T-cell (primary cell): ENCODE measurements at places on chromosomes 7 and 10. TPM values are rescaled to one million over a fixed set of nuclear protein-coding genes. Genes with fewer than 3 reads are reported as not detected.
A peak's percentile ranks its signal among the peaks of the same experiment; 100 is the strongest.

GRCh38 chr10:129104266-129105045 is 362.6 kb upstream of the MGMT start:
- H3K4me1 ChIP-seq: peaks cover 5% of the 10 kb centered on the region
- DNase-seq: no peak
- H3K27me3 ChIP-seq: no peaks in the 10 kb centered on the region
- H3K36me3 ChIP-seq: no peaks in the 10 kb centered on the region
- H3K27ac ChIP-seq: no peak overlapping the region

GRCh38 chr10:15369256-15370211 is 1.6 kb downstream of the FAM171A1 start:
- H3K4me3 ChIP-seq: peak overlapping the region; percentile 51
- no peaks in the 10 kb centered on the region for H3K36me3 ChIP-seq
- H3K27me3 ChIP-seq: peaks cover 14% of the 10 kb centered on the region
- H3K4me1 ChIP-seq: no peaks in the 10 kb centered on the region
- H3K27ac ChIP-seq: no peak overlapping the region

GRCh38 chr10:132876131-132876860 is 66.1 kb downstream of the CFAP46 start:
- H3K4me1 ChIP-seq: no peaks in the 10 kb centered on the region
- no peak overlapping the region for H3K27ac ChIP-seq
- DNase-seq: no peak
- no peak overlapping the region for H3K4me3 ChIP-seq
- H3K27me3 ChIP-seq: peaks cover 50% of the 10 kb centered on the region

- peaks cover 16% of the 10 kb centered on the region for H3K27me3 ChIP-seq
- no peaks in the 10 kb centered on the region for H3K36me3 ChIP-seq
- H3K4me1 ChIP-seq: no peaks in the 10 kb centered on the region
- DNase-seq: no peak
These were observed 761 bp downstream of the PTF1A start for GRCh38 chr10:23192712-23193434.

DNA sequence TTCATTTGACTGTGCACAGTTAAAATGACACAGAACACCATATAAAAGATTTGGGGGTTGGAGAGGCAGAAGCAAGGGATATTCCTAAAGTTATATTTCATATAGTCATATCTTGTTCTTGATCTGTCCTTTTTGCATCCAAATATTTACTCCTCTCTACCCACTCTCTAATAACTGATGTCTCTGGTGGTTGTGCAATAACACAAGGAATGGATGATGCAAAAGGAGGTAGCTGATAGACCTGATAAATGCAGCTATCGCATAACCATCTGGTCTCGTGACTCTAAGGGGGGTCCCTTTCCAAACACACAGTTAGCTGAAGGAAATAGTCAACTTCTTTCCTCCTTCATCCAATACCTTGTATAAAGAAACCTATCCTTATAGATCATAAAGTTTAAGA is 123.1 kb downstream of the POLR1F start:
- H3K4me3 ChIP-seq: no peak overlapping the region
- H3K4me1 ChIP-seq: no peaks in the 10 kb centered on the region

DNA sequence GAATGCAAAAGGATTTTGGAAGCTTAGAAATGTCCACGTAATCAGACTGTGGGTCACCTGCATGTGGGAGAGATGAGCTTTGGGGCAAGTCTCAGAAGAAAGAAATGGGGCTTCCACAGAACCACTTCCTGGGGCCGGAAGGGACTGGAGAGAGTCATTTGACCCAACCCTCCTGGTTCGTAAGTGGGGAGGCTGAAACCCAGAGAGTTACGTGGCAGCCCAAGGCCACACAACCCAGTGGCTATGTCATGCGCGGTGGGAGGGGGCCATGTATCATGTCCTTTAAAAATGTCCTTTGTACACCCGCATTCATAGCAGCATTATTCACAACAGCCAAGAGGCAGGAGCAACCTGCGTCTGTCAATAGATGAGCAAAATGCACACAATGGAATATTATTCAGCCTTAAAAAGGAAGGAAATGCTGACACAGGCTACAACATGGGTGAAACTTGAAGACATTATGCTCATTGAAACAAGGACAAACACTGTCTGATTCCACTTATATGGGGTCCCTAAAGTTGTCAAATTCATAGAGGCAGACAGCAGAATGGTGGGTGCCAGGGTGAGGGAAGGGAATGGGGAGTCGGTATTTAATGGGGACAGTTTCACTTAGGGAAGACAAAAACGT is 15.1 kb downstream of the CAMK2B start:
- H3K27me3 ChIP-seq: peaks cover 40% of the 10 kb centered on the region
- no peak overlapping the region for H3K27ac ChIP-seq
- no peak overlapping the region for H3K4me3 ChIP-seq
- no peaks in the 10 kb centered on the region for H3K36me3 ChIP-seq

DNA sequence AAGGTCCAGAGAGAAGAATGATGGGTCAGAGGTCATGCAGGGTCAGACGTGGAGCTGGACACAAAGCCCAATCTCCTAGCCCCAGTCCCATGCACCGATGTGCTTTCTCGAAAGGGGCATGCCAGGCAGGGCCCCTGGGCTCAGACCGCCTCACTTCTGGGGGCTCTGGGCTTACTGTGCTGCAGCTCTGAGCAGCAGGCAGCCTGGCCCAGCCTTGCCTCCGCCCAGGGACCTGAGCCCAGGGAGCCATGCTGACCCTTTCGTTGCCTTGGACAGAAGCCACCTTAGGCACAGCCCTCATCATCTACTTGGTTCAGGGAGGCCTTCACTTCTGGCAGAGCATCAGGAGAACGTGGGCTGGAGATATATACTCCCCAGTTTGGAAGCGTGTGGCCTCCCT is 161.2 kb downstream of the GRK5 start:
- H3K36me3 ChIP-seq: peaks cover 8% of the 10 kb centered on the region
- DNase-seq: no peak
- H3K27ac ChIP-seq: no peak overlapping the region
- no peaks in the 10 kb centered on the region for H3K27me3 ChIP-seq
- H3K4me3 ChIP-seq: no peak overlapping the region
- H3K4me1 ChIP-seq: no peaks in the 10 kb centered on the region

GRCh38 chr10:72097448-72098300 is 9.3 kb upstream of the SPOCK2 start:
- no peak overlapping the region for H3K27ac ChIP-seq
- no peak overlapping the region for H3K4me3 ChIP-seq
- no peaks in the 10 kb centered on the region for H3K27me3 ChIP-seq

- no peaks in the 10 kb centered on the region for H3K36me3 ChIP-seq
- no peak overlapping the region for H3K4me3 ChIP-seq
- H3K4me1 ChIP-seq: no peaks in the 10 kb centered on the region
- no peak overlapping the region for H3K27ac ChIP-seq
- H3K27me3 ChIP-seq: peaks cover 6% of the 10 kb centered on the region
These were observed 81.0 kb downstream of the PPP1R3C start for GRCh38 chr10:91551856-91552255.

- no peaks in the 10 kb centered on the region for H3K36me3 ChIP-seq
- H3K4me1 ChIP-seq: no peaks in the 10 kb centered on the region
- no peak for DNase-seq
- H3K27me3 ChIP-seq: no peaks in the 10 kb centered on the region
These were observed 40.5 kb upstream of the ACSL5 start for GRCh38 chr10:112333452-112333851.

DNA sequence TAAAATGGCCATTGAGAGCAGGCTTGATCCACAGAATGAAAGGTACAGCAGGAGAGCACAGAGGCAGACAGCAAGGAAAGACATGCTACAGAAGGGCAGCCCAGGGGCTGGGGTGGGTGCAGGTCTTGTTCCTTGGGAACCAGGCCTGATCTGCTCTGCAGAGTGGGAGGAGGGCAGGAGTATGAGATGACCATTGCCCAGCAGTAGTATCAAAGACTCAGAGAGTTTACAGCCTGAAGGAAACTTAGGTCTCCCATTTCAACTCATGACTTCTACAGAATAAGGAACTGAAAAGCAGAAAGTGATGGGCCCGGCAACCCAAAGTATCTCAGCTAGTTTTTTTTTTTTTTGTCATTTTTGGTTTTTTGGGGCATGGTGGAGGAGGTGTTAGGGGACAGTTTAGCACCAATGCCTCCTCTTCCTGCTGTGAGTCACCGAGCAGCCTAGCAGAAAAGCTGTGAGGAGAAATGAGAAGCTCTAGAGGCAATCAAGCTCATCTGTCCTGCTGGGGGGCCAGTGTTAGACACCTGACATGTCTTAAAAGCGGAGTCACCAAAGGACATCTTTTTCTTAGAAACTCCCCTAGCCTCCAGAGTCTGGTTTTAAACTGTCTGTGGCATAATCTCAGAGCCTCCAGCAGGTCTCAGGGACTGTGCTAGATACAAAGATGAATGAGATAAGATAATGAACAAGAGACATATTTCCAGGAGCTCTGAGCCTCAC is 34.3 kb upstream of the HERPUD2 start:
- H3K27ac ChIP-seq: peak overlapping the region; percentile 81
- peak; percentile 40 for DNase-seq
- H3K27me3 ChIP-seq: no peaks in the 10 kb centered on the region

DNA sequence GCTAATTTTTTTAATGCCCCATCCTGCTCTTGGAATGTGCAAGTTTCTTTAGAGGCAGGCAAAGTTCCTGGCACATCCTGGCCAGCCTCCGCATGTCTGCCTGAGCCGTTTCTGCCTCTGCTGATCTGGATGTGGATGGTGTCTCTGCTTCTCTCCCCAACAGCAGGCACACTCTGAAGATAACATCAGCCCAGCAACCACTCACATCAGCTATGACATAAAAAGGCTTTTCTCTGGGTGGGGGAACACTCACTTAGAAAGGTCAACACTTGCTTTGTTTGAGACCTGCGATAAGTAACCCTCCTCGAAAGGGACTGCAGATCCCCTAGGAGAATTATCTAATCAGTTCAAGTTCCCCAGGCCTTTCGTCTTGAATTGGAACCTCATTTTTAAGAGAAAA is 142.9 kb downstream of the FGFR2 start:
- no peaks in the 10 kb centered on the region for H3K27me3 ChIP-seq
- DNase-seq: no peak
- no peak overlapping the region for H3K4me3 ChIP-seq
- H3K27ac ChIP-seq: no peak overlapping the region
- no peaks in the 10 kb centered on the region for H3K4me1 ChIP-seq

DNA sequence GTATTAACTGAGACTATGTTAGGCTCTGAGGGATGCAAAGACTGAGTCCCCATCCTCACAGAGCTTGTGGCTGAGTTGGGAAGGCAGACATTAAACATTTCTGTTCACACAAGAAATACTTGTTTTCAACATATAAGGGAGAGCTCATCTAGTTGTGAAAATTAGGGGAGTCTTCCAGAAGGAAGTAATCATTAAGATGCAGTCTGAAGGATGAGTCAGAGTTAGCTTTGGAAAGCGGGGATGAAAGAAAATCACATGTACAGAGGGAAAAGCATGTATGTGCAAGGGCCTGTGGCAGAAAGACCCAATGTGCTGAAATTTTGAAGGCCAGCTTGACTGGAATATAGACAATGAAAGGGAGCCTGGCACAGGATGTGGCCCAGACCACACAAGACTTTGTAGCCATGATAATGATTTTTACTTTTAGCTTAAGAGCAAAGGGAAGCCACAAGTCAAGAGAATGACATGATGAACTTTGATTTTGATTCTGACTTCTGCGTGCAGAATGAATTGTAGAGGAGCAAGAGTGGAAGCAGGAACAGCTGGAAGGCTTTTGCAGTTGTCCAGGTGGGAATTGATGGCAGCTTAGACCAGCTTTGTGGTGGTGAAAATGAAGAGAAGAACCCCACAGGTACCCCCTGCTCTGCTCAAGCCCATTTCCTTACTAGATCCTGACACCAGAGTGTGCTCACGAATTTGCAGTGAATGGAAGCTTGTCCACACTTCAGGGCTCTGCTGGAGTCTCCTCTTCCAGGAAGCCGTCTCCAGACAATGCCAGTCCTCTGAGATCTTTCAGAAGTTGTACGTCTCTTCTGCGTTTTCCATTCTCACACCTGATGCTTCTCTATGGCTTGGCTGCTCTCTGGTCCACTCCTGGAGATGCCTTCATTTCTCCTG is 115.6 kb downstream of the ATXN7L1 start:
- H3K4me3 ChIP-seq: no peak overlapping the region
- no peaks in the 10 kb centered on the region for H3K27me3 ChIP-seq
- peaks cover 26% of the 10 kb centered on the region for H3K4me1 ChIP-seq
- DNase-seq: peak; percentile 16

GRCh38 chr7:157011333-157012112 is 1.1 kb upstream of the MNX1 start:
- H3K27ac ChIP-seq: no peak overlapping the region
- peaks cover 81% of the 10 kb centered on the region for H3K27me3 ChIP-seq
- peak overlapping the region; percentile 53 for H3K4me3 ChIP-seq
- no peak for DNase-seq

The AKR1D1 gene
- not detected for total RNA-seq

The TUBAL3 gene
- total RNA-seq: not detected

The CCDC172 gene
- total RNA-seq: not detected

The NUB1 gene
- total RNA-seq: 94.6 TPM

The RPEL1 gene
- not detected for total RNA-seq
